Testis (tissue), 5 donors: ENCODE measurements at places on chromosomes 6 and 20. TPM values are rescaled to one million over a fixed set of nuclear protein-coding genes. Genes with fewer than 3 reads are reported as not detected.

The OGFR gene
- total RNA-seq: 46.6 TPM

The KHDC1 gene
- 6.6 TPM for total RNA-seq

The BPIFB1 gene
- 1.6 TPM for total RNA-seq

The PKHD1 gene
- 1.7 TPM for total RNA-seq

The ALDH5A1 gene
- 16.3 TPM for total RNA-seq

The CDK19 gene
- 30.7 TPM for total RNA-seq

The LINC00237 gene
- total RNA-seq: not detected

The HLA-DPB1 gene
- total RNA-seq: 14.4 TPM

DNA sequence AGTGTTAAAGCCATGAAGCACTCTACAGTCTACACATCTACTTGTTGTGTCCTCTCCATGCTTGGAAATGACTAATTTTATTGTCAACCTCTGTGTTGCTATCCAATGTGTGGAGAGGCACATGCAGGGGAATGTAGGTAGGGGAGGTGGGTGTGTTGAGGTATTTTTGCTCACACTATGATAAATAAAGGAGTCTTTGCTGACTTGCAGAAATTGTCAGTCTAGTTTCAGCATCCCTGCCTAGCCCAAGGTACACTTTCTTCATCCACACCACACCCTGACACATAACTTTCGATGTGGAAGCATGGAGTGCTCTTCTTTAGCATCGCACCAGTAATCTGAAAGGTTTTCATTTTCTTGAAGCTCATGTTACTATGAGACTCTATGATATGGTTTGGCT lies 264.0 kb downstream of the TRDN start:
- DNase-seq: no peak

DNA sequence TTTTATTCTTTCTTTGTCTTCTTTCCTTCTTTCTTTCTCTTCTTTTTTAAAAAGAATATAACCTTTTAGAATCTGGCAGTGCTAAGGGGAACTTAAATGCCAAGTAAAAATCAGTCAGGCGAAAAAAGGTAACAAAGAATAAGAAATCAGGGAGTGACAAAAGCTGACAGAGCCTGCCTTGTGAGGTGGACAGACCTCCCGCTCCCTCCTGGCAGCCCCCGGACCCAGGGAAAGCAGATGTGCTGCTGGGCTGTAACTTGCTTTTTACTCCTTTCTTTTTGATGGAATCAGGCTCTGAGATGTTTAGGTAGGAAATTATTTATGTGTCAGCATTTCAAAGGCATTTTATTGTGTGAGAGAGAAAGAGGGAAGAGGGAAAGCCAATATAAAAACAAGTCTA lies 95.5 kb upstream of the TRAF3IP2 start:
- no peak for DNase-seq

DNA sequence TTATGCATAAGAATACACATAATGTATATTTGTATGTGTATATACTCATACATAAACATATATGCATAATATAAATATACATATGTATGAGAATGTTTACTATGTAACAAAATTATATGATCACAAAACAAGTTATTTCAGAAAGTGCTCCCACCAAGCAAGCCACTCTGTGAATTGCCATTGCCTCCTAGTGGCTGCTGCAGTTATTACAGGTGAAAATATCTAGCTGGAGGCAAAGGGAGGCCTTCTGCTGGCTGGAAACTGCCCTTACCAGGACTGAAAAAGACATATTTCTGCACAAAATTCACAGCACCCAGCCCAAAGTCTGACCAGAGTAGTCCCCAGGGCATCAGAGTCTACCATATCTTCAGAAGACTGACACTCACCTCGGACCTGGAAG lies 14.4 kb upstream of the ADAM33 start:
- no peak for DNase-seq

- no peak for DNase-seq
Observed at GRCh38 chr20:31740208-31740607, 1.1 kb downstream of the TPX2 start.

DNA sequence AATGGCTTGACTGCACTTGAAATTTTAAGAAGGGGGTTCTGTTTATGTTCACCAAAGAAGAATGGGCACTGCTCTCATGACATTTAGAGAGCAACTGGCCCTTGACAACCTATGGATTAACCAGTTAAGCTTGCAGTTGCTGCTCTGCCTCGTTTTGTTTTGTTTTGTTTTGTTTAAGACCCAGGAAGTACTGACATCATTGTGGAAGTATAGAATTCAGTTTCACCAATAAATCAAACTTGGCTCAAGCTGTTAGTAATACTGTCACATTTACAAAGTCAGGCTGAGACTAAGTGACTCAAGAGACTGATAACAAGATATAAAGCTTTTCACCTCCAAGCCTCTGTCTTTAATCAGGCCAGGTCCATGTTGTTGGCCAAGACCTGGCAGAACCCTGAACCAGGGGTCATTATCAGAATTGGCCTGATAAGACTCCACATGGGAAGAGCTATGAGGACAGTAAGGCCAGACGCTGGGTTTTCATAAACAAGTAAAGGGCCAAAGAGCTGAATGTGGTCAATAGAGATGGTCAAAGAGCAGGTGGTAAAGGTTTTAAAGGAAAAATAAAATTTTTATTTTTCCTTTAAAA lies 99.4 kb upstream of the VGLL2 start:
- DNase-seq: no peak

- DNase-seq: peak; percentile 54
Observed at GRCh38 chr6:41560431-41561192, 14.4 kb downstream of the FOXP4 start.

- DNase-seq: no peak
Observed at GRCh38 chr6:126030045-126030444, 43.7 kb downstream of the TRMT11 start.

- no peak for DNase-seq
Observed at GRCh38 chr6:107617341-107617932, 127.5 kb downstream of the SOBP start.

DNA sequence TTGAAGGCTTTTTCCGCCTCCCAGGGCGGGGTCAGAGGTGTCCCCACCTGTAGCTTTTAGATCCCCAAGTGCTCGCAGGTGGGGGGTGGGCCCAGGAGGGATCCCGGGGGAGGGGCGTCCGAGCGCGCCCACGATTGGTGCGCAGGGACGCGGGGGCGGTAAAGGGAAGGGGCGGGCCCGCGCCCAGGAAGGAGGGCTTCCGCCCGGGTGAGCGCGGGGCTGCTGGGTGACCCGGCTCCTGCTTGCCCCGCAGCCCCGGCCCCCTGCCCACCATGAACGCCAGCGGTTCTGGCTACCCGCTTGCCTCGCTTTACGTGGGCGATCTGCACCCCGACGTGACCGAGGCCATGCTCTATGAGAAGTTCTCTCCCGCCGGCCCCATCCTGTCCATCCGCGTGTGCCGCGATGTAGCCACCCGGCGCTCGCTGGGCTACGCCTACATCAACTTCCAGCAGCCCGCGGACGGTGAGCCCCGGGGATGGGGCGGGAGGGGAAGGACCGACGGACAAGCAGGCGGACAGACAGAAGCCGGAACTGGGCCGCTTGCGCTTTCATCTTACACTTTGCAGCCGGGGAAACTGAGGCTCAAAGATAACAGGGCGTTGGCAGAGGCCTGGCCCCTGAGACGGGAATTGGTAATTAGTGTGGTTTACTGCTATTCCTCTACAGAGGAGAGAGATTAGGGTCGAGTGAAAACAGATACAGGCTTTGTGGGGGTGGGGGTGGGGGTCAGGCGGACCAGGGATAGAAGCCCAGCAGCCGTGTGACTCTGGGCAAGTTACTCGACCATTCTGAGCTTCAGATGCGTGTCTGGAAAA lies at the start of gene PABPC1L:
PABPC1L (plus strand) TSS at position 189 of the 818 bp plus-strand sequence; CDS start at position 273, 84 bp downstream.
- DNase-seq: peak; percentile 84

- DNase-seq: no peak
Observed at GRCh38 chr6:110421749-110422443, 6.5 kb upstream of the DDO start.

GRCh38 chr20:35541118-35541782 lies 628 bp upstream of the ERGIC3 start:
- DNase-seq: no peak

DNA sequence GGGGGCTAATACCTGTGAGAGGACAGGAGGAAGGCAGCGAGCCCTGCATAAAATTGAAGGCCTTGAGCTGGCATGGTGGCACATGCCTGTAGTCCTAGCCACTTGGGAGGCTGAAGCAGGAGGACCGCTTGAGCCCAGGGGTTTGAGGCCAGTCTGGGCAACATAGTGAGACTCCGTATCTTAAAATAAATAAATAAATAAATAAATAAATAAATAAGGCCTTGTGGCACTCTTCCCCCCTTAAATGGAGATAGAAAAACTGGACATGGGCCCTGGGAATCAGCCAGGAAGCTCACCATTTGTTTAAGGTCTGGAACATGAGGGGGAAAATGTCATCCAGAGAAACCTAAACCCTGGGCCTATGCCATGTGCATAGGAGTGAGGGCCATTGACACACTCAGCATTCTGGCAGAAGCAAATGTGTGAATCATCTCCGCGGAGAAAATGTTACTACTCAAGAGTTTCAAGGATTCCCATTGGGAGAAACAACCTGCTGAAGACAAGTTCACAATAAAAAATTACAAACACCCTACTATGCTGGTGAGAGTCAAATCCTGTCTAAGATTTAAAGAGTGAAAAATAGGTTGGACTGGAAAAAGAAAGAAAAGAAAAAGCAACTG lies 51.9 kb upstream of the UBR2 start:
- no peak for DNase-seq

GRCh38 chr6:13303668-13304017 lies 24.7 kb downstream of the TBC1D7 start:
- DNase-seq: peak; percentile 82

- no peak for DNase-seq
Observed at GRCh38 chr6:135268740-135269139, 87.6 kb downstream of the MYB start.

- DNase-seq: no peak
Observed at GRCh38 chr6:138972226-138972665, 15.8 kb downstream of the REPS1 start.

GRCh38 chr6:151103266-151103665 lies 136.5 kb upstream of the AKAP12 start:
- DNase-seq: no peak

DNA sequence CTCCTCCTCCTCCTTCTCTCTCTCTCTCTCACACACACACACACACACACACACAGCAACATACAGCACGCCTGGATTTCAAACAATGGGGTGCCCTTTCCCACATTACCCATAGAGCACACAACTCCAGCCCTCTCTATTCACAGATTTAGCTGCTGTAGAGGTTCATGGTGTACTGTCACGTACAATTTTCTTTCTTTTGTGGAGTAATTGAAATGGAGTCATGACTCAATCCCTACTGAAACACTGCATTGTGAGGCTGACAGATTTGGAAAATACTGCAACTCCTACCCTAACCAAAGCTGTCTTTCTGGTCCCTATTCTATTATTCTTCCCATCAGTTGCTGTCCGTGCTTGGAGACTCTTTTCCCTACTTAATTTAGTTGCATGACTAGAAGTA lies 166.9 kb downstream of the EDN1 start:
- DNase-seq: no peak

DNA sequence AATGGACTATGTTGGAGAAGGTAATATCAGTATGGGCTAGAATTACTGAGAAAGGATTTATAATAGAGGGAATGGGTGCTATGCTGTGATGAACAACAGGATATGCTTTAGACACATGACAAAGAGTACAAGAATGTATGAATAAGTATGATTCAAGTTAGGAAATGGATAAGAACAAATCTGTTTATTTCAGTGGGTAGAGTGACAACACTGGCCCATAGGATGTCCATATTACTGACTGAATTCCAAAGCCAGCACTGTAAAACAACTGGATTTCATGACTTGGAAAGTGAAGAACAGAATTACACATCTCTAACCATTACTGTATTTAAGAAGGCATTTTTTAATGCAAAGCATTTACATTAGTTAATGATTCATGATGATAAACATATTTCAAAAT lies 35.9 kb downstream of the EPM2A start:
- DNase-seq: no peak

GRCh38 chr6:43679057-43679456 lies 8.5 kb downstream of the MRPS18A start:
- DNase-seq: no peak

GRCh38 chr6:21961226-21961625 lies 335.6 kb downstream of the PRL start:
- DNase-seq: no peak
